ENCODE measurements at places on chromosomes 1 and 21.
A peak's percentile ranks its signal among the peaks of the same experiment; 100 is the strongest.

DNA sequence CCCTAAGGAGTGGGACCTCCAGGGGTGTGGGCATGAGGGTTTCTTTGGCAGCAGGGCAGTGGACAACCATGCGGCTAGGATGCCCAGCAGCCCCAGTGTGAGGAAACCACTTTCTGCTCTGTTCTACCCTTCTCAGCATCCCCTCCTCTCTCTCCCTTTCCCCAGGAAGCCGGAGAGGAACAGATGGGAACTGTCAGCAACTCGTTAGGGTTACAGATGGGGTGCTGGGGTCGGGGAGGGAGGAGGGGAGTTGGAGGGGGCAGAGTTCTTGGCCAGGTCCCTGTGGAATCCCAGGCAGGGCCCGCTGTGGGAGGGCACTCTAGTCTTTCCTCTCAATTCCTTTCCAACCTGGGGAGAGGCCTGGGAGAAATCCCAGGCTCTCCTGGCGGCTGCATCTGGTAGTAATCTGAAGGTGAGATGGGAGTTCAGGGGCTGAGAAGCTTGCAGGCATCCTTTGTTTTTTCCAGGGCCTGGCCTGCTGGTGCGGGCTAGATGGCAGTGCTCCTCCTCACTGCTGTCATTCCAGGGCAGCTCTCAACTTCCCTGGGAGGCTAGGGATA, 93.9 kb upstream of the CSF3R start:
- no peak for DNase-seq

DNA sequence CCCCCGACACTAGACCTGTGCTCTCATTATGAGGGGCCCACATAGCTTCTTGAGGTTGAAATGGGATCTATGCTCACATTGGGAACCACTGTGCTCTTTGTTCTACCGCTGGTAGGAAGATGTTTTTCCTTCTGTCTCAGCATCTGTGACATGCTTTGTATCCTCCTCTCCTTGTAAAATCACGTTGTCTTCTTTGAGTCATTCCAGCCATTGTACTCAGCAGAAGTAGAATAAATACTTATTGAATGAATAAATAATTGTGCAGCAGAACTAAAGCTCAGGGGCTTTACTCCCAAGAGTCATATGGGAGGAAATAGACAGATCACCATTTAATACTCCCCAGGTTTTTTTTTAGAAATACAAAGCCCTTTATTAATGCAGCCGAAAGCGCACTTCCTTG, 66.3 kb upstream of the EDEM3 start:
- DNase-seq = no peak

- DNase-seq = no peak
Observed at GRCh38 chr1:42340901-42341300, 5.9 kb upstream of the FOXJ3 start.

DNA sequence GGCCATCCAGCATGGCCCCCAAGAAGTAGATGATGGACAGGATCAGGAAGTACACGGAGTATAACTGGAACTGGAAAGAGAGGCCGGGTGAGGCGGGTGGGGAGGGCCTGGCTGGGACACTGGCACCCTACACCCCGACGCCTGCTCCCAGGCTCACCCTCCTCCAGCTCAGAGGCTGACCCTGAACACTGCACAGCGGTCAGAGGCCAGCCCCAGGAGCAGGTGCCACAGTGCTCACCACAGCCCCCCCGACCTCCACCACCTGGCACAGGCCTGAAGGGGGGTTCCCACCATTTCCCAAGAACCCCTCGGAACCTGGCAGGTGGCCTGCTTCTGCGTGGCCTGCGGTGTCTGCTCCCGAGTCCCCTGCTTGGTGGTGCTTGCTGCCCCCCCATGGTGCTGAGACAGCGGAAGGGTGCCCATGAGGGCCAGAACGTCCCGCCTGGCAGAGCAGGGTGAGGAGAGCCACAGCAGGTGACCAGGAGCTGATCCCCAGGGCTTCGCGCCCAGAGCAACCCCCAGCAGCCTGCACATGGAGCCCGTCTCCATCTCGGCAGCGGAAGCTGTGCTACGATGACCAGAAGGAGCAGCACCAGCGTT, 26.1 kb downstream of the SLC19A1 start:
- DNase-seq = no peak

GRCh38 chr1:46211051-46211450, 7.9 kb downstream of the LURAP1 start:
- no peak for DNase-seq

DNA sequence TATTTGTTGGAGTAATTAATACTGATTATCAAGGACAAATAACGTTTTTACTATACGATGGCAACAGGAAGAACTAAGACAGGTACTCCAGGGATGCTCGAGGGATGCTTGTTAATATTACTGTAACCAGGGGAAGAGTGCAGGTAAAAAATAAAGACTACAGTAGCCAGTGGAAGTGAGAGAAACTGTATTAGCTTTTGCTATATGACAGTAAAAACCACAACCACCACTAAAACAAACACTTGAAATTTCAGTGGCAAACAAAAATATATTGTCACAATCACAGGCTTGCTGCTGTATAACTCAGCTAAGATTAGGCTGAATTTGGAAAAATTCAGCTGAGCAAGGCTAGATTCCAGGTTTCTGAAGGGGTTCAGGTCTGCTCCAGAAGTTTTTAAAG, 812.6 kb upstream of the ADGRL4 start:
- no peak for DNase-seq

DNA sequence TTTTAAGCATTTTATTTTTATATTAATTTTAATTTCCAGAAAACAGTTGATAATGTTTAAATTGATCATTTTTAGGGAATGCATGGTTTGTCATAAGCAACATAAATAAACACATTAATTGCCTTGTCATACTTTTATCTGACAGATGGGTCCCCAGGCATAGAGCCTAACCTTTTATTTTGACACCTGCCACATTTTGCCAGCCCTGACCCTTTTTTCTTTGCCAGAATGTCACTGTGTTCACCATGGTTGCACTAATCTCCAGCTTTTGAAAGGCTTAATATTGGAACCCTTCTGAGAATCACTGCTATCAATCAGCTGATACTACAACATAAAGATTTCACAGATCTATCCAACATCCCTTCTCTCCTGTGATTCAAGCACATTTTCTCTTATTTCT, 56.0 kb upstream of the DPYD start:
- no peak for DNase-seq

DNA sequence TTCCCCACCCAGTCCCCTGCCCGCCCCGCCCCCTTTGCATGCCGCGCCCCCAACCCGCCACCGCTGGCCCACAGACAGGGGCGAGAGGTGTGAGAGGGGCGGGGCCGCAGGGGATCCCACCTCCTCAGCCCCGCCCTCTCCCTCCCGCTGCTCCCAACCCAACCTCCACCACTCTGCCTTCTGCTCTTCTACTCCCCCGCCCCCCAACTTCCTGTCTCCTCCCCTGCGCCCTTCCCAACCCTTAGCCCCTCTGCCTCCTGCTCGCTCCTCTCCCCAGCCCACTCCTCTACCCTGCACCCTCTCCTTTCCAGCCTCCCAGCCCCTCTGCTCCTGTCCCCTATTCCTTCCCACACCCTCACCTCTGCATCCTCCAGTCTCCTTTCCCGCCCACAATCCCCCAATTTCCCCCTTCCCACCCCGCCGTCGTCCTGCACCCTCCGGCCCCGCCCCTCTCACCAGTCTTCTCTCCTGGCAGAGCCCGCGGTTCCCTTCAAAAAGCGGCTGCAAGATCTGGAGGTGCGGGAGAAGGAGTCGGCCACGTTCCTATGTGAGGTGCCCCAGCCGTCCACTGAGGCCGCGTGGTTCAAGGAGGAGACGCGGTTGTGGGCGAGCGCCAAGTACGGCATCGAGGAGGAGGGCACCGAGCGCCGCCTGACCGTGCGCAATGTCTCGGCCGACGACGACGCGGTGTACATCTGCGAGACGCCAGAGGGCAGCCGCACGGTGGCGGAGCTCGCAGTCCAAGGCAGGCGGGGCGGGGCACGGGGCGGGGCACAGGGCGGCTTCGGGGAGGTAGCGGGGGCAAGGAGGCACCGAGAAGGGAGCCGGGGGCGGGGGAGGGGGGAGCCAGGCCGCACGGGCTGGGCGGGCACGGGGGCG, 5.4 kb downstream of the OBSCN start:
- peak; percentile 72 for DNase-seq

DNA sequence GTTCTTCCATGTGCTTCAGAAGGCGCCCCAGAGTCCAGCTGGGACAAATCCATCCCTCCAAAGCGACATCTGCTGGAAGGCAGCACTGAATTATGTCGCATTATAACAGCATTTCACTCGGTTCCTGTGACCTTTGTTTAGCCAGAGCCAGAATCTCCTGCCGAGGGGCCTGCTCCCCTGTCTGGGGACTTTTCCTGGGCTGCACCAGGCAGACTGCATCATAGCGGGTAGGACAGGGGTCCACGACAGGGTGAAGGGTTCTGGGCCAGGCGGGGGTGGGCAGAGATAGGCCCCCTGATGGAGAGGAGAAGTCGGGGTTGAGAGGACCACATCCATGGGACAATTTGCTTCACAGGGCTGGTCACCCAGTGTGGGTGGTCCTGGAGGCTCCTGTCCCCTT, 276.9 kb downstream of the MATN1 start:
- no peak for DNase-seq

GRCh38 chr21:45158491-45159423, 84.4 kb downstream of the ADARB1 start:
- no peak for DNase-seq

- DNase-seq = no peak
Observed at GRCh38 chr1:198417039-198417438, 123.4 kb downstream of the ATP6V1G3 start.

DNA sequence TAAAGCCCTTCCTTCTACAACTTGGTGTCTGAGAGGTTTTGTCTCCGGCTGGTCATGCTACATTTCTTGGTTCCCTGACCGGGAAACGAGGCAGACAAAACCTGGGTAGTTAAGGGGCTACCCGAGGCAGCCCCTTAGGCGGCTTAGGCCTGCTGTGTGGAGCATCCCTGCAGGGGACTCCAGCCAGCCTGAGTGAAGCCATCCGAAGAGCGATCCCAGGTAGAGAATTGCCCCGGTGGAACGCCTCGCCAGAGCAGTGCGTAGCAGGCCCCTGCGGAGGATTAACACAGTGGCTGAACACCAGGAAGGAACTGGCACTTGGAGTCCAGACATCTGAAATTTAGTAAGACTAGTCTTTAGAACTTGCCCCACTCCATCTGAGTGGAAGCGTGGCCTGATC, 21.2 kb upstream of the MYOCOS start:
- no peak for DNase-seq

GRCh38 chr1:112508278-112509004, at the start of gene WNT2B:
WNT2B (plus strand) TSS chr1:112508965; CDS start chr1:112509263, 298 bp downstream.
- DNase-seq = no peak

- peak; percentile 32 for DNase-seq
Observed at GRCh38 chr21:15616864-15617574, 112.8 kb upstream of the USP25 start.

DNA sequence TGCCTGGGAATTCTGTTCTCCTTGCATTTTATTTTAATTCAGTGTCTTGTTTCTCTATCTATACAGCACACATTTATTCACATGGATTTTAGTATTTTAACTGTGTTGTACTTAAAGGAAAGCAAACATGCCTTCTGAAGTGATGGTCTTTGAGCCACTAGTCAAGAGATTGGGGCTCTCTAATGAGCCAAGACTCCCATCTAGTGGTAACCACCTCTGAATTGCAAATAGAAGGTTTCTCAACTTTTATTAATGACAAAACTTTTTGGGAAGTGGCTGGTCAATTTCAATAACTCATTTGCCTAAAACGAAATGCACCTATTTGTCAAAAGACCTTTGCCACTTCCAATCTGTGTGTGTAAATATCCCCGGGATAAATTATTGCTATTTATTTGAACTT, 199.6 kb downstream of the LTN1 start:
- peak; percentile 51 for DNase-seq

GRCh38 chr1:24329797-24330543, 10.8 kb downstream of the GRHL3 start:
- DNase-seq = no peak

GRCh38 chr1:65813956-65814355, 21.3 kb downstream of the PDE4B start:
- DNase-seq = peak; percentile 77

- DNase-seq = no peak
Observed at GRCh38 chr21:44732956-44733355, 21.6 kb upstream of the TSPEAR start.

DNA sequence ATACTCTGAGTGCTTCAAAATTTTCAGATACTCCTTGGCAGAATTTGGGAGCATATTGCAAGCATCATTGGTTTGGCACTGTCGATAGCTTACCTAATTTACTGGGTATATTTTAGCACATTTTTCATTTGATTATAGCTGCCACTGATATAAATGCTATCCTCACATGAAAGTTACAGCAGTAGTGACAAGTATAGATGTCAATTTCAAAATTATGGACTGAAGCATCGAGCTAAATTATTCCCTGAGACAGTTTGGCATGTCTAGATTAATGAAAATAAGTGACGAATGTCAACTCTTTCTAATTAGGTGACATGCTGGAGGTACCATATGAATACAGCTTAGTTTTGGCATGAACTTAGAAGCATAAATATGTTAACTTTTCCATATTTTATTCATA, 83.1 kb downstream of the LRRC7 start:
- DNase-seq = no peak

DNA sequence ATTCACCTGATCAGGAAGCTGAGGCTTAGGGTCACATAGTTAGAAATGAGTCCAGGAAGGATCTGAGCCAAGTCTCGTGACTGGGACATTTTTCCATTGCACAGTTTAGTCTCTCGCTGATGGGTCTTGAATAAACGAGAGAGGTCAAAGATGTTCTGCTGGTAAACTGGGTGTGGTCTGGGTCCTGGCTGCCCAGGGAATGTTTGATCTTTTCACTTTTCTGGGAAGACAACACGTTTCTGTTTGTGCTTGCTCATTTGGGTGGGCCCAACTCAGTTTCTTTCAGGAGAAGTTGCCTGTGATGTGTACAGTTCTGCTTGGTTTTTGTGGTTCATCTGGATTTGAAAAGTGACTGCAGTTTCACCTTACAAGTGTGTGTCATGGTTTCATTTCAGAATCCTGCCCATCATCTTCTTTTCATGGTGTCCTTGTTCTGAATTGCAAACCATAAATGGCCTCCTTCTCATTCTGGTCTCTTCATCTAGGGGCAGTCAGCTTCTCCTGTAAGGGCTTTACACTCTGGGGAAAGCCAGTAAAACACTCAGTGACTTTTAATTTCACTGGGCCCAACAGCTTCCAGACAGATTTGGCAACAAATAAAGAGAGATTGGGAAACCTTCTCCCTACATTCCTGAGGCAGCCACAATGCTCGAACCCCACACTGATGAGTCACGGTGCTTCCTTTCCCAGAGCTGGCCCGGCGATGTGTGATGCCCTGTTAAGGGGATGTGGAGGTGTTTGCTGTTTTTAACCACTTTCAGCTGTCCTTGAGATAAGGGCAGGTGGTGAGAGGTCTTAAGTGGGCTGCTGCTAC, 7.2 kb upstream of the TACSTD2 start:
- peak; percentile 96 for DNase-seq

- peak; percentile 46 for DNase-seq
Observed at GRCh38 chr1:165894591-165894990, 67.2 kb downstream of the UCK2 start.

- DNase-seq = peak; percentile 79
Observed at GRCh38 chr21:46294647-46295176, 8.6 kb downstream of the YBEY start.

DNA sequence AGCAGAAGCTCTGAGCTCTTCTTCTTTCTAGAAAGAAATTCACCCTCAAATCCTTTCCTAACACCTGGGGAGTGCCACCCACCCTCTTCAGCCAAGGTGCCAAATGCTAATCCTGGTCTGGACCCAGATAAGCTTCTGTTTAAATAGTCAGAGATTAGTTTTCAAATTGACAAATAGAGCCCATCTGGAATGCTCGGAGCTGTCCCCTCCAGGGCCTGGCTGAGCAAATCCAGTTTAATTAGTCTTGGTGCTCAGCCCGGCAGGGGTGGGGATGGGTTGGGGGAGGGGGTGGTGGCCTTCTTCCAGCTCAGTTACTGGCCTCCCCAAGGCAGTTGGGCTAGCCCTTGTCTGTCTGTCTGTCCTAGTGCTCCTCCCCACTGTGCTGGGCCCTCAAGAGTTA, 269.5 kb downstream of the GRIK3 start:
- no peak for DNase-seq
